ENCODE measurements at places on chromosomes 7 and 10.

DNA sequence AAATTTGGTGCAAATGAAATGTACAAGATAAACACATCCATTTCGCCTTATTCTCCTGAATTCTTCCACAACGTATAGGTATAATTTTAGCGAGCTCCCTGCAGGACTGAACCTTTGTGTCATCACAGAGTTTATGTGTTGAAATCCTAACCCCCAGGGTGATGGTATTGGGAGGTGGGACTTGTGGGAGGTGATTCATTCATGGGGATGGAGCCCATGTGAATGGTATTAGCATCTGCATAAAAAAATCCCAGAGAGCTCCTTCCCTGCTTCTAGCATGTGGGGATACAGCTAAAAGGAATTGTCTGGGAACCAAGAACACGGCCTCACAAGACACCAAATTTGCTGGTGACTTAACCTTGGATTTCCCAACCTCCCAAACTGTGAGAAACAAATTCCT lies 741.4 kb upstream of the VSTM2A start:
- H3K27me3 ChIP-seq, result no peaks in the 10 kb centered on the region
- no peaks in the 10 kb centered on the region for H3K4me1 ChIP-seq
- H3K4me3 ChIP-seq, result no peak overlapping the region
- no peaks in the 10 kb centered on the region for H3K36me3 ChIP-seq

DNA sequence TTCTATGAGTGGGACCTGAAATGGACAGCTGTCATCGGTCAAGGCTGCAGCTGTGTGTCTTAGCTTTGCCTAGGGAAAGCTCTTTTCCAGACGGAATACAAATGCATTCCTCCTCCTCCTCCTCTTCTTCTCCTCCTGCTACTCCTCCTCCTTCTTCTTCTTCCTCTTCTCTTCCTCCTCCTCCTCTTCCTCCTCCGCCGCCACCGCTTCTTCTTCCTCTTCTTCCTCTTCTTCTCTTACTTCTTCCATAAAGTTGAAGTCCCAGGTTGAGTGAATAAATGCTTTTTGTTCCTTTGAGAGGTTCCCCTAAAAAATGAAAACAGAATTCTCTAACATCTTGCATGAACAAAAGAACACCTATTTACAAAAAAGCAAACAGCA lies 28.7 kb downstream of the KLF6 start:
- DNase-seq, result no peak
- no peak overlapping the region for H3K4me3 ChIP-seq
- H3K36me3 ChIP-seq, result peaks cover 10% of the 10 kb centered on the region
- H3K27me3 ChIP-seq, result no peaks in the 10 kb centered on the region
- H3K27ac ChIP-seq, result peak overlapping the region; percentile 67

GRCh38 chr7:155236386-155236785 lies 61.3 kb upstream of the INSIG1 start:
- H3K36me3 ChIP-seq, result no peaks in the 10 kb centered on the region
- peaks cover 12% of the 10 kb centered on the region for H3K27me3 ChIP-seq
- no peak overlapping the region for H3K4me3 ChIP-seq
- H3K27ac ChIP-seq, result no peak overlapping the region
- H3K4me1 ChIP-seq, result peaks cover 4% of the 10 kb centered on the region

- peaks cover 19% of the 10 kb centered on the region for H3K4me1 ChIP-seq
- no peaks in the 10 kb centered on the region for H3K27me3 ChIP-seq
- DNase-seq, result no peak
- H3K4me3 ChIP-seq, result no peak overlapping the region
- H3K27ac ChIP-seq, result no peak overlapping the region
Observed at GRCh38 chr7:156638443-156639077, 2.0 kb upstream of the RNF32 start.

DNA sequence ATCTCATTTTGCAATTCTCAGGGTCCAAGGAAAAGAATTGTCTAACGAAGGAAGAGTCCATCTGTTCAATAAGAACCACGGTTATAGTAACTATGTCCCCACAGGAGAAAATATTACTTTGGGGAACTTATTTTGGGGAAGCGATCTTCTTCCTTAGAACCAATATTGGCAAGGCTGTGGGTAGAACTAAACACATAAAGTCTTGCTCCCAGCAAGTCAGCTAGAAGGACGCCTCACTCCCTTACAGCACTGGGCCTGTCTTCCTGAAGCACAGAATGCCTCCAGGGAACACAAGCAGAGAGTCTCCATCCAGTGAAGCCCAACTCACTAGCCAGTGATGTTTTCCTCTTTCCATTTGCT lies 30.2 kb downstream of the C10orf71 start:
- no peaks in the 10 kb centered on the region for H3K36me3 ChIP-seq
- no peaks in the 10 kb centered on the region for H3K4me1 ChIP-seq
- H3K27ac ChIP-seq, result no peak overlapping the region

DNA sequence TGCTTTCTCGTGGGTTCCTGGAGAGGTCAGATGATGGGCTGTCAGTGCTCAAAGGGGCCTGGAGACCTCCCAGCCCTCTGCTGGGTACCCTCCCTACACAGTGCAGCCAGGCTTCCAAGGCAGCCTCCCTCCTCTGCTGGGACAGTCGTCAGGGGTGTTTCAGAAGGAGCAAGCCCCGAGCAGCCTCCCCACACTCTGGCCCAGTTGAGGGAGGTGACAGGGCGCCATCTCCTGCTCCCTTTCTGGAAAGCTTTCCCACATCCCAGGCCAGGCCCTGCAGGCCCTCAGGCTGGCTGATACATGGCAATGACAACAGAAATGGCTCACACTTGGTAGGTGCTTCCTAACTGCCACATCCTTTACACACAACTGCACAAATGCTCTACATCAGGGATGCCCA lies 32.1 kb downstream of the KCNMA1 start:
- peaks cover 17% of the 10 kb centered on the region for H3K4me1 ChIP-seq
- no peak overlapping the region for H3K27ac ChIP-seq
- H3K4me3 ChIP-seq, result no peak overlapping the region
- peaks cover 2% of the 10 kb centered on the region for H3K27me3 ChIP-seq
- H3K36me3 ChIP-seq, result no peaks in the 10 kb centered on the region
- DNase-seq, result no peak

- peaks cover 7% of the 10 kb centered on the region for H3K27me3 ChIP-seq
- H3K27ac ChIP-seq, result no peak overlapping the region
- no peak for DNase-seq
- peaks cover 4% of the 10 kb centered on the region for H3K4me1 ChIP-seq
- H3K4me3 ChIP-seq, result no peak overlapping the region
Observed at GRCh38 chr10:47160261-47160908, 139.6 kb upstream of the GDF10 start.

DNA sequence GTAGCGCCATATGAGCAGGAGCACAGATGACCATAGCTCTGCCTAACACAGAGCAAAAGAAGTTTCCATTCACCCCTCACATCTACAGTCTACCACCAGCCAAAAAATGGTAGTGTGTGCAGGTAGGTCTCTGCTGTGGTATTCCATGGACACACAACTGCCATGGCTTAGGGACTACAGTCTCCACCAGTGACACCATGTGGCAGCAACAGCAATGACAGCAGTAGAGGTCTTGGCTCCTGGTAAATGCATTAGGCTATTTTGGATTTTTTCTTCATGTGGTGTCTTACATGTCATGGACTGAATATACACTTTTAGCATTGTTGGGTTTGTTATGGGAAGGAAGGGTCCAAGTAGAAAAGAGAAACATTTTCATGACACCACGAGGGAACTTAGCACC lies 70.1 kb upstream of the CABCOCO1 start:
- H3K4me3 ChIP-seq, result no peak overlapping the region
- peaks cover 5% of the 10 kb centered on the region for H3K4me1 ChIP-seq
- peaks cover 6% of the 10 kb centered on the region for H3K27me3 ChIP-seq
- no peaks in the 10 kb centered on the region for H3K36me3 ChIP-seq
- no peak overlapping the region for H3K27ac ChIP-seq

DNA sequence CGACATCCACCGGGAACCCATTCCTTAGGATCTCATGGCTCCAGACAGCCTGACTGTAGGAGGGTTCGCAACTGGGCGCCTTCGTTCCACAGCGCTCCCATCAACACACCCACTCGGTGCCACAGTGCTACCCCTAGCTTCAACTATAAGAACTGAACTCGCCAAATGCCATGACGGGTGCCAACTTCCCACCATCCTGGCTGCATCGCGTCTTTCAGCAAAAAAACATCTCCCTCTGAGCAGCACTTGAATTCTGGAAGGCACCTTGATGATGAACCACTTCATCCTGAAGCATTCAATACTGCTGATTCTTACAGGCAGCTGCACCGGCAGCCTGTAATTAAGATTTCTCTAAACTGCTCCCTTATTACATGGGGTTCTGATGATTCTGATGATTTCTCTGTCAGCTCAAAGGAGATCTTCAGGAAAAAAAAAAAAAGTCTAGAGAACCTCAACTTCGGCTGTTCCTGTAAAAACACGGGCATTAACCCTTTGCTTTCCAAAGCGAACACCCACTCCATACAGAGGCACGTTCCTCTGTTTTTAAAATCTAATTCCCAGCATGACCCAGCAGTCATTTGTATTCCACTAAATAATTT lies 1.3 kb downstream of the CYTH3 start:
- no peaks in the 10 kb centered on the region for H3K36me3 ChIP-seq
- H3K4me1 ChIP-seq, result peaks cover 14% of the 10 kb centered on the region
- no peak overlapping the region for H3K27ac ChIP-seq
- peak; percentile 31 for DNase-seq
- no peaks in the 10 kb centered on the region for H3K27me3 ChIP-seq
- H3K4me3 ChIP-seq, result peak overlapping the region; percentile 93

GRCh38 chr7:37557571-37558209 lies 109.0 kb upstream of the ELMO1 start:
- no peaks in the 10 kb centered on the region for H3K4me1 ChIP-seq
- H3K4me3 ChIP-seq, result no peak overlapping the region
- peaks cover 2% of the 10 kb centered on the region for H3K36me3 ChIP-seq
- no peak for DNase-seq
- H3K27me3 ChIP-seq, result peaks cover 11% of the 10 kb centered on the region

Data from memory B cell (primary cell).